ENCODE measurements at places on chromosomes 4 and X.

GRCh38 chr4:5545271-5545670 lies 163.1 kb downstream of the EVC2 start:
- no peak for DNase-seq

- no peak for DNase-seq
Observed at GRCh38 chr4:101843054-101843453, 52.5 kb downstream of the BANK1 start.

- no peak for DNase-seq
Observed at GRCh38 chr4:156388826-156389225, 435.2 kb upstream of the CTSO start.

DNA sequence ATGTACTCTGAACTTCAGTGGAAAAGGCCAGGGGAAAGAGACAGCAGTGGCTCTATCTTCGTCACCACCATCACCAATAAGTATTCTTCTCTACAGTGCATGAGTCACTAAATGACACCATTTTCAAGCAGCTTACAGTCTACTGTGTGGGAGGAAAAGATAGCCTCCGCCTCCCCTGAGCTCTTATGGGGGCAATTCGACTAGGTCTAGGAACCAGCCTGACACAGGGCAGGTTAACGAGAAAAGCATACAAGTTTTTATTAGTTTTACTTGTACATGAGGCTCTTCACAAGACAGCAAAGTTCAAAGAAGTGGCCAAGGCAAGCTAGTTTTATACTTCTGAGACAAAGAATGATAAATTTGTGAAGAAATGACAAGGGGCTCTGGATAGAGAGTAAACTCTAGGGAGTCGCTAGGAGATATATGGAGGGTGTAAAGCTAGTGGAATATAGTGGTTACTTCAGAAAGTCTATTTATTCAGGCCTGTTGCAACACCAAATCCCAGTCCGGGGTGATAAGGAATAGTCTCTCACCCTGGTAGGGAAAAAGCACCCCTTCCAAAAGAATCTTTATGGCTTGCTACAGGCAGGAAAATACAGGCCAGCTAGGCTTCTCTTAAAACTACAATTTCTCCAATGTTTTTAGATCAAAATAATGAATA lies 49.7 kb downstream of the SCD5 start:
- DNase-seq: no peak

GRCh38 chrX:20418379-20419150 lies 151.9 kb upstream of the RPS6KA3 start:
- DNase-seq: no peak

GRCh38 chr4:1327526-1328266 lies 19.3 kb upstream of the UVSSA start:
- no peak for DNase-seq

DNA sequence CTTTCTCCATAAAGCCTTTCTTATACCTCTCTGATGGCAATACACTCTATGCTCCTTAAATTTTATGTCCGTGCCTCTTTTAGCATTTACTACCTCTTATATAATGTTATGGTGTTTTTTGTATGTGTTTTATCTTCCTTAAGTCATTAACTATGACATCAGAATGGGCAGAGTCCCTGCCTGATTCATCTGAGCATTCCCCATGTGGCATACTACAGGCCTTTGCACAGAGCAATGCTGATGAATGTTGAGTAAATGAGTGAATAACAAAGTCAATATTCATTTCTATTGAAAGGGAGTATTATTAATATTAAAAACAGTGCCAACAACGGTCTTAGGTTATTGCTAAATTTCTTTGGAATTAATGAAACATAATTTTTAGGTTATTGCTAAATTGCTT lies 18.8 kb upstream of the RPS6KA3 start:
- no peak for DNase-seq

DNA sequence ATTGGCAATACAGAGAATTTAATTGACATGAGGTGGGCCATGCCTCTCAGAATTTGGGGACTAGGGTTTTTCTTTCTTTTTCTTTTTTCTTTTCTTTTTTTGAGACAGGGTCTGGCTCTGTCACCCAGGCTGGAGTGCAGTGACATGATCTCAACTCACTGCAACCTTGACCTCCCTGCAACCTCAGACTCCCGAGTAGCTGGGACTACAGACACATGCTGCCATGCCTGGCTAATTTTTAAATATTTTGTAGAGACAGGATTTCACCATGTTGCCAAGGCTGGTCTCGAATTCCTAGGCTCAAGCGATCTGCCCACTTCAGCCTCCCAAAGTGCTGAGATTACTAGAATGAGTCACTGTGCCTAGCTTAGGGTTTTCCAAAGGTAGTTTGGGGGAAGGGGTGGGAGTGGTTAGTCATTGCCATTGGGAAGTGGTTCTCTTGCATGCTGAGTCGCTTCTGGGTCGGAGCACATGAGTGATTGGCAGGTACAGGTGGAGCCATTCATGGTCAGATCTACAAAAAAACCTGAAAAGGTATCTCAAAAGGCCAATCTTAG lies 54.5 kb downstream of the MID2 start:
- DNase-seq: no peak

DNA sequence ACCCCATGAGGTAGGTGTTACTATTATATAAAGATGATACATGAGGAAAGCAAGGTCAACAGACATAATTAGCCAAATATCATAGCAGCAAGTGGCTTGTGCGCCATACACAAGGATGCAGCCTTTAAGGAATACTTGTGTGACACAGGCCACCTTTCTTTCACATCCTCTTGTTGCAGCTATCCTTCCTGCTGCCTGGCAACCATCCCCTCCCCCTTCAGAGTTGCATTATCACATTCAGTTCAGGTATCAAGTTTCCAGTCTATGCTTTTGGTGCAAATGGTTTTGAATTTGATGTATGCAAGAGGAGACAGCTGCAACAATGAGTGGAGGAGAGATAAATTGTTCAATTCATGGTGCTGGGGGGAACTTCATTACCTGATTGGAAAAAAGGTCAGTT lies 6.4 kb downstream of the ZCCHC18 start:
- DNase-seq: peak; percentile 1

DNA sequence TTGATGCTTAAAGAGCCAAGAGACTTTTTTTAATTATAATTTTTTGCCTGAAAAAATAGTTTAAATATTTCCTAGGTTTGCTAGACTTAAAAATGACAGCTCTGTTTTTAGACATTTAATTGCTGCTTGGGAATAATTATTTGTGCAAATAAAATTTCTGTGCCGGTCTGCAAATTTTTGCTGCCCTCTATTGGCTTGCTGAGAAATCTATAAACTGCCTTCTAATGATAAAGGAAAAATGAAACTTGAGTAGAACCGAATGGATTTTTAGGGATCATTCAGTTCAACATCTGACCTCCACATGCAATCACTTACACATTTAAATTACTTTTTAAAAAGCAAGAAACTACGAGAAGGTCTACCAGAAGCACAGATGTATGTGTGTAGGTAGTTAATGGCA lies 434.0 kb downstream of the FAM133A start:
- DNase-seq: no peak

DNA sequence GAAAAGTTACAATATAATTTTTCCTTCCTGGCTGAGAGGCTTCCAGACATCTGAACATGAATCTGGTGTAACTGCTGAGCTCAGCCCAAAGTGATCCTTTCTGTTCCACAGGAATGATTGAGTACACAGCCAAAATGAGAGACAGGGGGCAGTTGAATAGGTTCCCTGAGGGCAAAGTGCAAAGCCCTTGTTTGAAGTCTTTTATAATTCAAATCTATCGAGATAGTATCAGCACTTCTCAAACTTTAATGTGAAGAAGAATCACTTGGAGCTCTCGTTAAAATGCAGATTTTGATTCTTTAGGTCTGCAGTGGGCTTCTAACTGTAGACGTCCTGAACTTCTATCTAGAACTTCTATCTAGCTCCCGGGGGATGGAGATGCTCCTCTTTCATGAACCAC lies 54.4 kb upstream of the BMP2K start:
- no peak for DNase-seq

DNA sequence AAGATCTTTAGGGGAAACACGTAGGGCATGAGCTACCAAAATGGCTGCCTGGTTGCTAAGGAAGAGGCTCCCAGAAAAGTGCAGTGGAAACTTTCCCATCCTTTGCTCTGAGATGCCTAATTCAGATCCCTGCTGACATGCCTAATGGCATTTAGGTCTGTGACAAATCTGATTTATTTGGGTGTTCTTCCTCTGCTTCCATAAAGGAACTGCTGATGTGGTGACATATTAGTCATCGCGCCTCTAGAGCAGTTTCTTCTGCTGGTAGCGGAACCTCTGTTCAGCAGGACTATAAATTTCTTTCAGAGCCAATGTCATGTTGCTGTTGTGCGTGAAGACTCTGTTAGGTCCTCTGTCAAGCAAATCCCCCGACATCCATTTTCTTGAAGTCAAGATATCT lies 310.0 kb downstream of the PDHA2 start:
- DNase-seq: no peak

DNA sequence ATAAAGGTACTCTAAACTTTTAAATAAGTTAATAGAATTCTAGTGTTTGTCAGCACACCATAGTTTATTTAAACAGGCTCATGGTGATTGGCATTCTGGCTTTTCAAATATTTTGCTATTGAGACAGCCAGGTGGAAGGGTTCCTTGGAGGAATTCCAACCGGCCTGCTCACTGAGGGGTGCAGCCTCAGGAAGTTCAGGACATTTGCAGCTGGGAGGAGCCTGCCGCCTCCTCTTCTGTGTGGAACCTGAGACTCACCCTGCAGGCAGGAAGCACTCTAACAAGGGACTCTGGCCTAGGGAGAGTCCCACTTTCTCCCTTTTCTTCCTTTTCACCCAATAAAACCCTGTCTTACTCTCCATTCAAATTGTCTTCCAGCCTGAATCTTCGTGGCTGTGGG lies 1328.0 kb downstream of the FSTL5 start:
- DNase-seq: peak; percentile 7

DNA sequence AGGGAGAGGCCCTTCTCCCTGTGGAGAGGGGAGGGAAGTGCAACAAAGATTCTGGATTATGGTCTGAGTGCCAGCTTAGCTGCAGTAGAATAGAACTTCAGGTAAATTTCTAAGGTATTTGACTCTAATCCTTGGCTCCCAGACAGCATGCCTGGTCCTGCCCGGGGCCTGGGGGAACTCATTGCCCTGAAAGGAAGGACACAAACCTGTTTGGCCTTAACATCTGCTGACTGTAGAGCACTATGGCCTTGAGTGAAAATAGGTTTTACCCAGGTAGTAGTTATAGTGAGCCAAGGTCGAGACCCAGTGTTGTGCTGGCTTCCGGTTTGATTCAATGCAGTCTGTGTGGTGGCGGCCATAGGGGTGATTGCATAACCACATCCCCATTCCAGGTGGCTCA lies 64.4 kb downstream of the RPS6KA6 start:
- DNase-seq: no peak

DNA sequence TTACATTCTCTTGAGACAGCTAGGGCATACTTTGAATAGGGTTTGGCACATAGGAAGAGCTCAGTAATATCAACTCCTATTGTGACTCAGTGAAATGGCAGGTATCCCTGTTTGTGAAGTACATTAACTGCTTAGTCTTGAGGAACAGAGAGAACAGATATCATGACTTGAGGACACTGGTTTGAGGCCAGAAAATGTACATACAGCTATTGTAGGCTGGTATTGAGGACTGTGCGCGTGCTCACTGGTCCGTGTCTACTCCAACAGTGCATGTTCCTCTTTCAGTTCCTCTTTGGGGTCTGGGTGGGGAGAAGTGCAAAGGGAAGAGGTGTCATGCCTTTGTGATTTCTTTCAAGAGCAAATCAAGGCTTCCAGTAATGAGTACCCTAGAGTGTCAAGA lies 34.6 kb upstream of the TBC1D9 start:
- no peak for DNase-seq

DNA sequence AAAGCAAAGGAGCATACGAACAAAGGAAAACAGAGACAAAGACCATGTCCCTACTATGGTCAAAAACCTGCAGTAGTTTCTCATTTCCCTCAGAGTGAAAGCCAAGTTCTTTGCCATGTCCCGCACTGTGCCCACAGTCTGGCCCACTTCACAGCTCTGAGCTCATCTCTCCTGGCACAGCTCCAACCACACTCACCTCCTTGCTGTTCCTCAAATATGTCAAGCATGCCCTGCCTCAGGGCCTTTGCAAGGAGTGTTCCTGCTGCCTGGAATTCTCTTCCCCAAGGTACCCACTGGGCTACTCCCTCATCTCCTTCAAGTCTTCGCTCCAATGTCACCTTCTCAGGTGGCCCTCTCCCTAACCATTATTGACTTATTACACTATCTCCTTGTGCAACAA lies 72.1 kb downstream of the COX18 start:
- no peak for DNase-seq

DNA sequence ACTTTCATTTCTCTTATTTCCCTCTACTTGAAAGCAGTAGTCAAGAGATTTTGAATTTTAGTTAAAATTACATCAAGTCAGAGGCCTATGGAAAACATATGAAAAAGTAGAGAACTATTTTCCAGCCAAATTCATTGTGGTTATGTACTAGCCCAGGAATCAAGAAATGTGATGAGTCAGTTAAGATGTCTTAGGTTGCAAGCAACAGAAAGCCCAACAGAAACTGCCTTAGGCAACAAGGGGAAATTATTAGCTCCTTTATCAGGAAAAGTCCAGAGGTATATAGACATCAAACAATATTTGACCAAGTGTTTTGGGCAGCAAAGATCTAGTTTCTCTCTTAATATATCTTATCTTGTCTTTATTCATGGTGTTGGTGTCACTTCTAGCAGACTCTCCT lies 37.8 kb upstream of the FRMD7 start:
- DNase-seq: no peak

DNA sequence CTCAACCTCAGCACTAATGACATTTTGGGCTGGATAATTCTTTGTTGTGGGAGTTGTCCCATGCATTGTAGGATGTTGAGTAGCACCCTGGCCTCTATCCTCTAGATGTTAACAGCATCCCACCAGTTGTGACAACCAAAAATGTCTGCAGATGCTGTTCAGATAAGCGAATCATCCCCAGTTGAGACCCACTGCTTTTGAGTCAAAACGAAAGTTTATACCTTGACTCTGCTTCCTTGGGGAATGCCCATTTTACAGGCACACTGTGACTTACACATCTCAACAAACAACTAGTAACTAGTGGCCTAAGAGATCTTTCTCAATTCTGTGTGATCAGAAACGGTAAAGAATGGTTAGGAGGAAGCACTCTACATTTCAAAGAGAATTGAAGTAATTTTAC lies 37.0 kb downstream of the SEPSECS start:
- DNase-seq: no peak

DNA sequence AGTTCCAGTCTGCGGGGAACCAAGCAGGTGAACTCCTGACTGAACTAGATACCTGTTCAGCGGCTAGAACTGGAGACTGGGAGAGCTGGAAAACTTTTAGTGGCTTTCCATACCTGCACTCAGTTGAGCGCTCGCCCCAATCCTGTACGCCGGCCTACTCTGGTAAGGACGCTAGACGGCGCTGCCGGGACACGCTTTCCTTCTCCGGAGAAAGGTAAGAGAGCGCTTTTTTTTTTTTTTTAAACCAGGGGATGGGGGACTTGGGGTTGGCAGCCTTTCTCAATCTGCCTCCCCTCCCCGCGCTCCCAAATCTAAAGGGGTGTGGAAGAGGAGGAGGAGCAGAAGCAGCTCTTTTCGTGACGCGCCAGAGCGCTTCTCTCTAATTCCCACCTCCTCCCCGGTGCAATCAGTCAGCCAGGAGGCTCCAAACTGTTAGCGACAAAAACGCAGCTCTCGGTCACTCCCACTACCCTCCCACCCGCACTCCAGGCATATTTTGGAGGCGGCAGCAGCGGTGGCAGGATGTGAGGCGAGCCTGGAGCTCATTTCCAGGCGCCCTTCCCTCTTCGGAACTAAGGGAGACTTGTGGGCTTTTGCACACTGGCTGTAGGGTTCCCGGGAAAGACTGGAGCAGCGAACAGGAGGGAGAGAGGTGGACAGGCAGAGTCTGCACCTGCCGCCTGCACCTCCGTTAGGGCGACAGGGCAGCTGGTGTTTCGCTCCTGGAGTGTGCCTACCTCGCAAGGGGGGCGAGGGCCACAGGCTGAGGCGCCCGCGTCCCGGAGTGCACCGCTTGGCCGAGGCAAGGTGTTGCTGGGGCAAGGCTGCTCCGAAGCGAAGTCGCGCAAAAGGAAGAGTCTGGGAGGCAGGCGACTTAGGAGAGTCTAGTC lies at the start of gene IL1RAPL2:
Gene IL1RAPL2, plus strand, starts transcription at position 409 of the 890 bp plus-strand sequence.
- DNase-seq: no peak
